ENCODE measurements at places on chromosomes 11 and 22.
A peak's percentile ranks its signal among the peaks of the same experiment; 100 is the strongest.

GRCh38 chr11:33868647-33869461 is 23.0 kb downstream of the LMO2 start:
- no peak for DNase-seq

DNA sequence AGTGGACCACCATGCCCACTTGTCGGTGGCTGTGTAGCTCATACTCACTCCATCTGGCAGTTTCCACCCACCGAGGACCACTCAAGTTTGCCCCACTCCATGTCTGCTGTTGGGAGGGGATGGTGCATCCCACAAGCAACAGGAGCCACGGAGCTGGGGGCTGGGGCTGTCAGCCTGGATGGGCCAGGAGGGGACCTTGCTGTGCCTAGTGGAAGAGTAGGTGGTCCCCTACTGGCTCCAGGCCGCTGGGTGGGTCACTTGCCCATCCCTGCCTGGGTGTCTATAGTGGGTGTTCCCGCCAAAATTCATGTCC is 57.0 kb downstream of the SMIM38 start:
- DNase-seq, result no peak

- DNase-seq, result peak; percentile 48
Observed at GRCh38 chr22:50209893-50210292, 9.1 kb downstream of the SELENOO start.

DNA sequence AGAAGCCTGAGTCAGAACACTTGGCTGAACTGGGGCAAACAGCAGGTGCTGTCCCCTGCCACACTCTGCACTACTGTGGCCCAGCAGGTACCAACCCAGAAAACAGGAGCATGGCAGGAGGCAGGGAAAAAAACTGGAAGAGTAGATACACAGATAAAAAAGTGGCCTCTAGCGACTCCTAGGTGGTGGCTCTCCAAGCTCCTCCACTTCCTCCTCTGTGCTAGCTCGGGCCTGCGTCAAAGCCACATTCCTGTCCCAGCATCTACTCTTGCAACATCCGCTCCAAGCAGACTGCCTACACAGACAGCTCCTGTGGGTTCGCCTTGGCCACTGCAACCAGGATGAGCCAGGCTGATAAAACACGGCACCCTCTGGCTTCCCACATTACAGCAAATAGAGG is 6.9 kb downstream of the OR8B12 start:
- DNase-seq, result peak; percentile 1

GRCh38 chr22:20198557-20199319 is 47.9 kb upstream of the CCDC188 start:
- DNase-seq, result no peak

DNA sequence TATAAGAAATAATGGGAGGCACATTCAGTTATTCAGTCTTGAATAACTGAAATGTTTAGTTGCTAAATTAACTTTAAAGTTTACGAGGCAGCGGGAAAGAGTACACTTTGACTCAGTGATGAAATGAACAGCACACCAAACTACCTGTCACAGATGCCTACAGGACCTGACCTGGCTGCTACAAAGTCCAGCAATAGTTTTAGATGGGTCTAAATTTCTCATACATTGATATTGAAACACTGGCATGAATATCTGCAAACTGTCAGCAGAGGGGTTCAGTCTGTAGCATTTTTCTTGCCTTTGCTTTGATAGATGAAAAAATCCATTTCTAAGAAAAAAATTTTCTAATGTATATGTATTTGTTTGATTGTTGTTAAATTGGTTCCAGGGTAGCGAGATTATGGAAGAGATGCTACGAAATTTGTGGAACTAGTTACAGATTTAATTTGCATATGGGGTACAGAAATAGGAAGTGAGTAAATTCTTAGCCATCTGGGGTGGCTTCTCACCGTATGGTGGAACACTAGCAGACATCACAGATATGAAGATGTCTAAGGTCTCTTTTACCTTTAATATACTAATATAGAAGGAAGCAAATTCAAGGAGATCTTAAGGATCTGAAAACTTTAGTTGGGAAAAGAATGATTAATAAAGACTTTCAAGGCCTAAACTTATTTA is 20.8 kb upstream of the GAB2 start:
- no peak for DNase-seq

GRCh38 chr22:46031557-46031956 is 54.6 kb upstream of the WNT7B start:
- DNase-seq, result no peak

GRCh38 chr11:72598906-72599305 is 75.3 kb downstream of the PDE2A start:
- no peak for DNase-seq

DNA sequence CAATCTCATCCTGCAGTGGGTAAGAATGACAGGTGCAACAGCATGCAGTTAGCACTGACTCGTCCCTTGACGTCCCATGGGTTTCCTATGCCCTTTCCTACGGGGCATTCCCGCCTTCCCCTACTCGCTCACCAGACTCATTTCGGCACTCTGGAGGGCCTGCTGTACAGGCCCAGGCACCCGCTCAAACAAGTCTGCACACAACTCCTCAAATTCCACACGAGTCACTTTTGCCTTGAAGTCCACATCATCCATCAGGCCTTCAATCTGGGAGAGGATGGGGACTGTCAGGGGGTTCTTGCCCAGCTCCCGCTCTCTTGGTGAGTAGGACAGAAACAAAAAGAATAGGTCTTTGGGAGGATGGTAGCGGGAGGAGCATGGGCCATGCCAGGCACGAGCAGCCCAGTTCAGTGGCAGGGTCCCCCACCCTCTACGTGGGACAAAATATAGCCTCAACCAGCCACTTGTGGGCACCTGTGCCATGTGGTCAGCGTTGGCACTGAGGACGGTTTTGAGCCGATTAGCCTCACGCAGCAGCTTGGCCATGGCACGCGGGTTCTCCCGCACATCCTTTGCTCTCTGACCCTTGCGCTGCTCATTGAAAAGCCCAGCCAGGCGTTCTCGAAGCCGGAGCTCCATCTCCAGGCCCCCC is 4.7 kb downstream of the HYOU1 start:
- no peak for DNase-seq

- DNase-seq, result no peak
Observed at GRCh38 chr11:112649856-112650255, 311.4 kb upstream of the NCAM1 start.

- no peak for DNase-seq
Observed at GRCh38 chr22:42595434-42595833, 19.2 kb downstream of the POLDIP3 start.

DNA sequence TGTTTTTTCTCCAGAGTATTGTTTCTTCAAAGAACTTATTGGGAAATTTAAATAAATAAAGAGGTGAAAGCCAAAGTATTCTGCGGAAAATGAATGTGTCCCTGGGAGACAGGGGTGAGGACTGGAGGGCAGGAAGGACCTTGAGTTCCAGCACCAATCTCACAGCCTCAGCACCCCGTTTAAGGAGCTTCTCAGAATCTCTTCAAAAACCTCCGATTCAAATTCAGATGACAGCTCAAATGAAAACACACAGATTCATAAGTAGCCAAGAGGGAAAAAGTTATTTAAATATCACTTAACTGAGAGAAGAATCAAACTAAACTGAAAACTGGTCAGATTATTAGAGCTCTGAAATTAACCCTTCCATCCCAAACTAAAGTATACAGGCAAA is 12.5 kb downstream of the MTMR2 start:
- no peak for DNase-seq

- no peak for DNase-seq
Observed at GRCh38 chr11:12973528-12974181, 35.5 kb upstream of the RASSF10 start.

GRCh38 chr11:47916361-47916841 is 64.0 kb upstream of the PTPRJ start:
- no peak for DNase-seq

DNA sequence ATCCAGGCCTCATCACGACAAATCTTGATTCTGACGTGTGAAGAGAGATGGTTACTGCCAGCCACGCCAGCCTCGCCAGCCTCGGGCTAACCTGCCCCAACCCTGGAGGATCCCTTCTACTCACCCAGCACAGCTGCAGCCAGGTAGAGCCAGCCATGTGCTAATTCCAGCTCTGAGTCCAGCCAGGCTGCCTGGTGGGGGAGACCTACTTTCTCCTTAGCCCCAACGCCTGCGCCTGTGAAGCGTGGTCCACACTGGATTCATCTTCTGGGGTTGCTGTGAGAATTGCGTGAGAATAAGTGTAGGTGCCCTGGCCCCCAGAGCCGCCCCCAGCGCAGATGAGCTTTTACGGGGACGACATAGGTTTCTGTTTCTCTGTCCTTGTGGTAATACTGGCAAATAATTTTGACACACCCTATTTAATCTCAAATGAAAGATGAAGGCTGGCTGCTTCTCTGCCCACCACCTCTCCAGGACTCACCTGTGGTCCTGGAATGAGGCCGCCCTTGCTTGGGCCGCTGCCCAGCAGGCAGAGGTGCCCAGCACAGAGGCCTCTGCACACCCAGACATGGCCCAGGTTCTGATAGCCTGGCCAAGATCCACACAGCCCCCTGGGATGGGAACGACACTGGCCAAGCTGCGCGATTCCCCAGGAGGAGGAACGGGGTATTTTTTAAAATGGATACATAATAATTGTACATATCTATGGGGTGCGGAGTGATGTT is 528.4 kb downstream of the TBC1D22A start:
- DNase-seq, result no peak

GRCh38 chr22:20624161-20624616 is 116.8 kb downstream of the MED15 start:
- no peak for DNase-seq

DNA sequence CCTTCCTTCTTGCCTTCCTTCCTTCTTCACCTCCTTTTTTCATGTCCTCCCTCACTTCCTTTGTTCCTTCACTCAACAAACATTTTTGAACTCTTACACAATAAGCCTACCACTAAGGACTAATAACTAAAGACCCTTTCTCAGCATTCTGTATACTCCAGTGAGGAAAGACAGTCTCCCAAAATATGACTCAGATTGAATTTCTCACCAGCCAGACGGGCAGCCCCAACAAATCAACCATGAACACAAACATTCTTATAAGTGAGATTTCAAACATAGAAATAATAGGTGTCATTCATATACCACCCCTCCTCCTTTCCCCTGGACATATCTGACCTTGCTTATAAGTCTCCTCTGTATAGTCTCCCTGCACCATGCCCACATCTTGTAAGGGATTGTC is 1079.7 kb downstream of the OPCML start:
- no peak for DNase-seq

GRCh38 chr22:36166518-36167220 is 6.1 kb upstream of the APOL3 start:
- DNase-seq, result no peak

GRCh38 chr22:27778294-27779090 is 23.1 kb downstream of the MN1 start:
- no peak for DNase-seq

GRCh38 chr11:108836541-108836940 is 171.7 kb downstream of the DDX10 start:
- DNase-seq, result no peak

GRCh38 chr22:46057246-46058090 is 80.5 kb upstream of the WNT7B start:
- no peak for DNase-seq

DNA sequence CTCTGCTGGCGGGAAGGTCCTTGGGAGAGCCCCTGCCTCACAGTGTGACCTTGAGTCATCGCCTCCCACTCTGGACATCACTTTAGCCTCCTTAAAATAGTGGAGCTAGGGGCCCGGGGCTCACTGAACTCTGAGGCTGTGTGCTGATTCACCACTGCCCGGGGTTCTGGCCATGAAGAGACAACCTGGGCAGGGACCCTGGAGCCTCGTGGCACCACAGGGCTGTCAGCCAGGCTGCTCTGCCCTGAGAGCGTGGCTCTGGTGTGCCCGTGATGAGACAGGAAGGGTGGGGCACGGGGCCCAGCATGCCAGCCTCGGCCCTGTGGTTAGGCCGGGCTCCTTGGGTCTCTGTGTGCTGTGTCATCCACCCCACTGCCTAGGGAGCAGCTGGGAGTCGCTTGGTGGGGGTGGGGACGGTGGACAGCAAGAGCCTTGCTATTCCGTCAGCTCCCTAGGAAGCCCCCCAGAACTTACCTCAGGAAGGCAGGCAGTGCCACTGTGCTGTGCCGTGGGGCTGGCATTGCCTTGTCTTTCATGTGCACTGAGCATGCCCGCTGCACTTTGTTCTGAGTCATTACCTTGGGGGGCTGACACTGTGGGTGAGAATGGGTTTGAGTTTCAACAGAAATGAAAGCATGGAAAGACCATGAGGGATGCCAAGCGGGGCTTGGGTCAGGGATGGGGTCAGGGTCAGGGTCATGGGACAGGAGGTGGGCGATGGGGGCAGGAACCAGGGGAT is 31.7 kb downstream of the TPCN2 start:
- peak; percentile 51 for DNase-seq

GRCh38 chr11:67351275-67352005 is 1.9 kb downstream of the POLD4 start:
- peak; percentile 81 for DNase-seq

DNA sequence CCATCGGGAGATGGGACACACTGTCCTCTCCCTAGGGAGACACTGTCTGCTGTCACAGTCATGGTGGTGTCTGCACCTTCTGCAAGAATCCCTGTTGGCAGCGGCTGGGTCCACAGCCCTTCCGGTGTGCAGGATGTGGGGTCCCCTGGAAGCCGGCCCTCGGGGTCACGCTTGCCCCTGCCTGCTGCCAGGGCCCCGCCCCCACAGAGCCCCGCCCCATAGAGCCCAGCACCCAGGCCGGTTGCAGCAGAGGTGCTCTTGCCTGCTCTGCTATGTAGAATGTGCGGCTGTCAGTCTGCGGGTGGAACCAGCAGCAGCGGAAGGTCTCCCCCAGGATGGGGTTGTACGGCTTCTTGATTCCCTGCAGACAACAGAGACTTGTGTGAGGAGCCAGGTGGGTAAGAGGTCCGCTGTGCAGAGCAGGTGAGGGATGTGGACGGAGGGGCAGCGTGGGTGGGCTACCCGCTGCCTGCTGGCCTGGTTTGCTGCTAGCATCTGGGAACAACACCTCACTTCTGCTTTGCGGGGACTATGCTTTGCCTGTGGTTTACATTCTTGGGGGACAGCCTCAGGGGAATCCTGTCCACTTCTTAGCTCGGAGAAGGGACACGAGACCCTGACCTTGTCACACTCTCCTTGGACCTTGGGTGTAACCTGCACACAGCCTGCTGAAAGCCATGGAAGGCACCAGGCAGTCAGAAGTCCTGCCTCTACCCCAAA is 44.9 kb upstream of the CARS1 start:
- no peak for DNase-seq

DNA sequence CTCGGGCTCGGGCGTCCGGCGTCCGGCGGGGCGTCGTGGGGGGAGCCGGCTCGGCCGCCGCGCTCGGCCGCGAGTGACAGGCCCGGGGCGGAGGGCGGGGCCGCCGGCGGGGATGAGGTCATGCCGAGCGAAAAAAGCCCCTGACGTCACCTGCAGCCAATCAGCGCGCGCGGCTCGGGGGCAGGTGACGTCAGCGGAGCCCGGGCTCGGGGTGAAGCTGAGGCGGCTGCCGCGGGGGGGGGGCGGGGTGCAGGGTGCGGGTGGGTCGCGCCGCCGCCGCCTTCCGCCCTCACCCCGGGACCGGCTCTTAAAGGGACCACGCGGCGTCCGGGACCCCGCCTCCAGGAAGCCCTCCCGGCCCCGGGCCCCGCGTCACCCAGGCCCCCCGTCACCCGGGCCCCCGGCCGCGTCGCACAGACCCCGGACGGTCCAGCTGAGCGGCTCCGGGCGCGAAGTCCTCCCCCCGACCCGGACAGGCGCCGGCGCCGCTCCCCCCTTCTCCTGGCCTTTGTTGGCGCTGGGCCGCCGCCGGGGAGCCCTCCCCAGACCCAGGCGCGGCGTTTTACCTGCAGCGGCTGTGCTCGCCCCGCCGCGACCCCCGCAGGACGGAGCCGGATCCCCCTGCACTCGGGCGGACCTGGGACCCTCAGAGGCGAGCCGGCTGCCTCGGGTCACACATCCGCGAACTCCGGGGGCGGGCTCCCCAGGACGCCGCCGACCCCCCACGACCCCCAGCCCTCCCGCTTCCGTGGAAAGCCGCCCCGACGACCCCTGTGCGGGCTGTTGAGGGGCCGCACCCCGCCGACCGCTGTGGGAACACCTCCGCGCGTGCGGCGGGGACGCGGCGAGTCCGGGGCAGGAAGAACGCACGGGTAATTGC is at the start of gene DUSP8:
DUSP8 (minus strand) TSS at position 75 of the 880 bp plus-strand sequence. CDS start 6,445 bp downstream, outside the sequence.
- peak; percentile 35 for DNase-seq
